ENCODE measurements at places on chromosomes 4 and X. TPM values are rescaled to one million over a fixed set of nuclear protein-coding genes. Genes with fewer than 3 reads are reported as not detected.

DNA sequence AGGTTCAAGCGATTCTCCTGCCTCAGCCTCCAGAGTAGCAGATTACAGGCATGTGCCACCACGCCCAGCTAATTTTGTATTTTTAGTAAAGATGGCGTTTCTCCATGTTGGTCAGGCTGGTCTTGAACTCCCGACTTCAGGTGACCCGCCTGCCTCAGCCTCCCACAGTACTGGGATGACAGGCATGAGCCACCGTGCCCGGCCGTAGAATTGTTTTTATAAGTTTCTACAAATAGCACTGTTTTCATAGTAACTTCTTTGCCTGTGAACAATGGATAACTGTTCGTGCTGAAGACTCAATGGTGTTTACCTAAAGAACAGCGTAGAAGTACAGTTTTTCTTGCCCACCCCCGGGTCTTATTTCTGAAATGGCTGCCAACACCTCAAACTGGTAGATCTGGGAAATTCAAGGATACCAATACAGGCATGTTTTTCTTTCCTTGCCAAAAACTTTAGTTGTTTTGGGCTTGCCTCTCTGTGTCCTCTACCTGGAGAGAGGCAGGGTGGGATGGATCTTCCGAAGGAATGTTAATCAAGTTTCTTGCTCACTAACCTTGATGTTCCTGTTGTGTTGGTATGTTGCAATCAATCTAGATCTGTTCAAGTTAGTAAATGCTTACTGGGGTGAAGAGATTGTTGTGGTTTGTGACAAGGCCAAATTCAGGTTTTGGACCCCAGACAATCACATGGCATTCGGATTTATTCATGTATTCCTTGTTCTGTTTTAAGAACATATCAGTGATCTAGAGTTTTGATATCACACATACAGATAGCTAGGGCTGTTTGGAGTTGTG lies 2.8 kb upstream of the RUFY3 start:
- no peaks in the 10 kb centered on the region for H3K36me3 ChIP-seq
- DNase-seq = no peak
- no peak overlapping the region for H3K27ac ChIP-seq

Gene CYSLTR1
- total RNA-seq = 2.1 TPM

DNA sequence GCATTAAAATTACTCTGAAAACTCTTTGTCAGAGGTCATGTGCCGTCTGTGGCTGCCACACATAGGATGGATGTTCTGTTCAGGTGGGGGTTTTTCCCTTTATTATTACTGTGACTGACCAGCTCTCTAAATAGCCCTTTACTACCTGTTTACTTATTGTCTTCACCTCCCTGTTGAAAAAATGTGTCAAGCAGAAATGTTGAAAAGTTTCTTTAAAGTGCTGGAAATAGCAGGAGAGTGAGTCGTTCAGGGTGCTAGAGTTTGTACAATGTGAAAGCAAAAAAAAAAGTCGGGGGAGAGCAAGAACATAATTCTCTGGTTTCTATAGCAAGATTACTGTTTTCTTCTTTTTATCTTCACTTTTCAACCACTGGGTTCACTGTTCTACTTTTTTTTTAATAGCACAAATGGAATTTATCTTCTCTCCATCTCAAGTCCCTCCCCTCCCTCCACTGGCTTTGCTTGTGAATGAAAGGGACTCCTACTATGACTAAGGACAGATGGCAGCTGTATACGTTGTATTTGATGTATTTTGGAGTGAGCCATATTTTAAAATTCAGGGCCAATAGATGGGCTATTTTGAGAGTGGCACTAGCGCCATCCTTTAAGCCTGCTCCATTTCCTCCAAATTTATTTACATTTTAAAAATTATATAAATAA lies 33.3 kb downstream of the ARX start:
- H3K27me3 ChIP-seq = peaks cover 40% of the 10 kb centered on the region
- peaks cover under 1% of the 10 kb centered on the region for H3K4me1 ChIP-seq
- DNase-seq = no peak
- no peak overlapping the region for H3K4me3 ChIP-seq
- no peaks in the 10 kb centered on the region for H3K36me3 ChIP-seq
- no peak overlapping the region for H3K27ac ChIP-seq

GRCh38 chr4:182126096-182126495 lies 117.1 kb upstream of the TENM3 start:
- H3K27ac ChIP-seq = no peak overlapping the region
- no peaks in the 10 kb centered on the region for H3K27me3 ChIP-seq
- no peak for DNase-seq
- H3K36me3 ChIP-seq = no peaks in the 10 kb centered on the region
- H3K4me1 ChIP-seq = no peaks in the 10 kb centered on the region
- H3K4me3 ChIP-seq = no peak overlapping the region

Gene GCNA
- 3.0 TPM for total RNA-seq

DNA sequence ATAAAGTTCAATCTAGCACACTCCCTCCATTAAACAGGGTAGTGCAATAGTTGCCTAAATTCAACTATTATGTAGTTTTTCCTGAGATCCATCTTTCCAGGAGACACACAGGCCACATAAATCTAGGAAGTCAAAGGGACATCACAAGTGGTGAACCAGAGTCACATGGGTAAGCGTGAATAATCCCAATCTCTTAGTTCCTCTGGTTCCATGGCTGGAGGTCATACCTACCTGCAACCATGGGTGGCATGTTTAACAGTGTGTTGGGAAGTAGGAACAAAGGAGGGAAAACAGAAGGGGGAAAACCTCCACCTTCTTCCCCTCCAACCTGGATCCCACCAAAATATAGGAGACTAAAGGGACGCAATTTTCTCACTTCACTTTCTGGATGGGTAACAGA lies 2651.6 kb downstream of the ARAP2 start:
- no peak overlapping the region for H3K4me3 ChIP-seq
- H3K27me3 ChIP-seq = no peaks in the 10 kb centered on the region
- no peak overlapping the region for H3K27ac ChIP-seq

DNA sequence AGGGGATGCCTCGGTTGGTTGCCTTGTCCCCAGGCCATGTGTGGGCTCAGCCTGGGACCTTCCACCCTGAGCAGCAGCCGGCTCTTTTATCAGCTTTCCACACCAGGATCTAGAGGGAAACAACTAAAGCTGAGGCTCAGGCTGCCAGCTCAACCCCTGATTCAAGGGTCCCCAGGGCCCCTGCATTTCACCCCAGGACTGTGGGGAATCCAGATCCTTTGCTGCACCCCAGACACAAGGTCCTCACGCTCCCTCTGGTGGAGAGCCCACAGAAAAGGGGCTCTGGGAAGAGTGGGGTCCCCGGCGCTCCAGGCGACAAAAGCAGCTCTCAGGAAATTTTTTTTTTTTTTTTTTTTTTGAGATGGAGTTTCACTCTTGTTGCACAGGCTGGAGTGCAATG lies 64.3 kb downstream of the ZFYVE28 start:
- H3K27me3 ChIP-seq = no peaks in the 10 kb centered on the region
- H3K4me1 ChIP-seq = no peaks in the 10 kb centered on the region
- no peak overlapping the region for H3K4me3 ChIP-seq
- peak; percentile 24 for DNase-seq
- no peak overlapping the region for H3K27ac ChIP-seq

DNA sequence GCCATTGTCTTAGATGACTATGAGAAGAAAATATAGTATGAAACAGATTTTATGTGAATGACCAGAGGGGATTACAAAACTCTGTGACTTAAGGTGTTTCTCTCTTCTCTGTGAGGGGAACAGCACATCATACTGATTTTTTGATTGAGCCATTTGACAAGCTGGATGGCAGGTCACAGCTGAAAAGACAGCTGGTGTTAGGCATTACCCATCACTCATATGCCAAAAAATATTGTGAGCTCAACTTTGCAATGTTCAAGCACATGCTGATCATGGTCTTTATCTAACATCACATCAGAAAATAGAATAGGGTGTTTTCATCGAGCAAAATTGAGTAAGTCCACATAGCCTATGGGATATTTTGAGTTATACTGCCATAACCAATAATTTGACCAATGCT lies 86.7 kb upstream of the TECRL start:
- H3K4me3 ChIP-seq = no peak overlapping the region
- H3K36me3 ChIP-seq = no peaks in the 10 kb centered on the region
- no peak overlapping the region for H3K27ac ChIP-seq
- no peak for DNase-seq

All from A673 (cell line).